ENCODE measurements at places on chromosomes 2 and 18.

DNA sequence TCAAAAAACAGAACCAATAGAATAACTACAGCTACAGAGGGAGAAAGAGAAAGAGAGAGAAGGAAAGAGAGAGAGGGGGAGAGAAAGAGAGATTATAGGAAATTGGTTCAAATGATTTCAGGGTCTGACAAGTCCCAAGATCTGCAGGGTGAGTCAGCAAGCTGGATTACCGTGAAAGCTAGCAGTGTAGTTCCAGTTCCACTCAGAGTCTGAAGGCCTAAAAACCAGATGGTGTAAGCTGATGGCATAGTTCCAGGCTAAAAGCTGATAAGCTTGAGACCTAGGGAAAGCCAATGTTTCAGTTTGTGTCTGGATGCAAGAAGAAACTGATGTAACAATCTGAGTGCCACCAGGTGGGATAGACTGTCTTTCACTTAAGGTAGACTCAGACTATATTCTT lies 397.7 kb downstream of the TRIB2 start:
- DNase-seq: no peak

DNA sequence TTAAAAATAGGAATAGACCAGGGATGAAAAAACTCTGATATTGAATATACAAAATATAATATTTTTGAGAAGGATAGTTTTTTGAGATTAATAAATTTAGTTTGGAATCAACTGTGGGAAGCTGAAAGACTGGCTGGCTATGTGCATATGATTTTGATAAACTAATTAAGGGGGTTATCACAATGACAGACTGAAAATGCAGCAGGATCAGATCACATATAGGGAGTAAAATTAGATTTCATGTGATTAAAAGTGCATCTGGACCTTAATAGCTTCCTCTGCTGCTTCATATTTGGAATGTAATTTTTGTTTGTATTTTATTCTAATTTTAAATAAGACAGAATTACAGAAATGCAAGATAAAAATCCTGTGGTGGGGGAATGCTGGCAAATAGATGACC lies 111.7 kb downstream of the CCDC102B start:
- no peak for DNase-seq

GRCh38 chr2:64914735-64915509 lies 74.3 kb upstream of the SLC1A4 start:
- no peak for DNase-seq

DNA sequence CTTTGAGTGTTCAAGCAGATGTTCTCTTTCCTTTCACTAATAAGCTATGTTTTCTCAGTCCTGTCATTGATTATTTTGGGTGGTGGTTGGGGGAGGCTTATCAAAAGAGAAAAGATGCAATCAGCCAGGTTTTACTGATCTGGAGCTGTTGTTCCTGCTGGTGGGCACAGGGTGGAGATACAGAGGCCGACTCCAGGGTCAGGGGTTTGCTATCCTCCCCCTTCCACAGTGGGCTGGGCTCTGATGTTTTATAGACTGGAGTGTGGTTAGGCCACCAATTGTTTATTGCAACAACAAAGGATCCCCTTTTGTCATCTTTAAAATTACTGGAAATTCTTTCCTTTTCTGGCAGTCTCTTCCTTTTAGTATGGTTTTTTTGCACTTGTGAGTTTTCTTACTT lies 120.5 kb downstream of the TANC1 start:
- no peak for DNase-seq

DNA sequence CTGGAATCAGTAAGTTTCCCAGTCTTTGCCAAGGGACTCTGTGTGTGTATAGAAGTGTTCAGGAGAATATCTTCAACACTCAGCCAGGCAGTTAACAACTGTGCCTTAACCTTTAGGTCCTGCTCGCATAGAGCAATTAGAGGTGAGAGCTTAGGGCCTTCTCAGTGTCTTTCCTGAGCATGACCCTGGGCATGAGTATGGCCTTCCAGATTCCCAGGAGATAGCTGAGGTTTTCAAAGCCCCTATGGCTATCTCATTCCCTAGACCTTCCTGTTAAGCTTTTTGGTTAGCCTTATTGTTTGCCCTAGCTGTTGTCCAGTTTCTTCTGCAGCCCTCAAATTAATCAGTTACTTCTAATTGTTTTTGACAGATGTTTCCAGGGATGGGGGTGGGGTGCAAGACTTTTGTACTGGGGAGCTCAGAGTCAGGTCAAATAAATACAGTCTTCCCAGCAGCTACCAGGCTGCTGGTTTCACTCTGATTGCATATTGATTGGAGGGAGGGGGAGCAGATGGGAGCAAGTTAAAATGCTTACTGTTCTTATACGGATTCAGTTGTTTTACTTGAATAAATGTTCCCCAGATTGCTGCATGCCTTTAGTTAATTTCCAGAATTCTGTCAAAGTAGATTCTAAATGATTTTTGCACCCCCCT lies 23.1 kb downstream of the PDK1 start:
- no peak for DNase-seq

GRCh38 chr2:158990397-158991214 lies 22.2 kb downstream of the TANC1 start:
- peak; percentile 24 for DNase-seq

GRCh38 chr2:45680351-45680967 lies 29.0 kb downstream of the PRKCE start:
- no peak for DNase-seq
